RCC 7860 (cell line): ENCODE measurements at places on chromosomes 5 and 9.
A peak's percentile ranks its signal among the peaks of the same experiment; 100 is the strongest.

DNA sequence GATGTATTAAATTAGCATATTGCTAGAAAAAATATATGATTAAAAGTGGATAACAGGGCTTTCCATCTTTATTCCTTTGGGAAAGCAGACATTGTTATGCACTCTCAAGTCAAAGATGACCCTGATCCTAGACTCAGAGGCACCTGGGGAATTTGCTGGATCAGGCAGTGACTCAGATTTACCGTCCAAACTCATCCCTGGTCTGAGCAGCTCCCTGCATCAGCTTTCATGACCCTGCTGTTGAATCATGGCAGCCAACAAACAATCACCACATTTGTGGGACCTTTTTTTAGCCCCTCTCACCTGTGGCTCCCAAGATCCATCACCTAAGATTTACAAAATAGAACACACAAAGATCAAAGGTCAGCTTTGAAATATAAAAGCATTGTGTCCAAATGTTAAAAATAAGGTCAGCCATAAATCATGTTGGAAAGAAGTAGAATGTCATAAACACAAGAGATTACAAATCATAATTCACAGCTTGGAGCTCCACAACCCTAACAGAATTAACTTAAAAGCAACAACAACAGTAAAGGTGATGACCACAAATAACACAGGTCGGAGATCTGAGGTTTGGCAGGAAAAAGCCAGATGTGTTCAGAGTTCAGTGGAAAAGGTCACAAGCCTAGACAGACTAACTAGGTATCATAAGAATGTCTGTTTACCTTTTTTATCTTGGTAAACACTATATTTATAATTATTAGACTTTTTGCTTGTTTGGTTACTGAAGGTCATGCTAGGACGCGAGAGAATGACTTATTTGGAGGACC lies 55.5 kb downstream of the ZFAND5 start:
- no peak for DNase-seq

DNA sequence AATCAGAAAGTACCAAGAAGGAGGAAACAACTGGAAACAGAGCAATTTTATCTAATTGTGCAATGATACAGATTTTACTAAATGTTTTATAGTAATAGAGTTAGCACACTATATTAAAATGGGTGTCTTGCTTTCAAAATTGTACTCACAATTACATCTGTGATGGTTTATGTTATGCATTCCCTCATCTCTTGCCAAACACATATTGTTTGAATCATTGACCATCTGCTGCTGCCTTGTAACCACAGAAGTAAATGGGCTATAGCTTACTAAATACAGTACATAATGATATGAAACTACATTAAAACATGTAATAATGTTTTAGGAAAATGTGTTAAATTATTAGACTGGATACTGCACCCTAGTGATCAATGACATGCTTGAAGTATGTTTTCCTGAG lies 158.1 kb downstream of the SLC25A46 start:
- no peak for DNase-seq

GRCh38 chr5:79794347-79794746 lies 104.7 kb downstream of the CMYA5 start:
- no peak for DNase-seq

DNA sequence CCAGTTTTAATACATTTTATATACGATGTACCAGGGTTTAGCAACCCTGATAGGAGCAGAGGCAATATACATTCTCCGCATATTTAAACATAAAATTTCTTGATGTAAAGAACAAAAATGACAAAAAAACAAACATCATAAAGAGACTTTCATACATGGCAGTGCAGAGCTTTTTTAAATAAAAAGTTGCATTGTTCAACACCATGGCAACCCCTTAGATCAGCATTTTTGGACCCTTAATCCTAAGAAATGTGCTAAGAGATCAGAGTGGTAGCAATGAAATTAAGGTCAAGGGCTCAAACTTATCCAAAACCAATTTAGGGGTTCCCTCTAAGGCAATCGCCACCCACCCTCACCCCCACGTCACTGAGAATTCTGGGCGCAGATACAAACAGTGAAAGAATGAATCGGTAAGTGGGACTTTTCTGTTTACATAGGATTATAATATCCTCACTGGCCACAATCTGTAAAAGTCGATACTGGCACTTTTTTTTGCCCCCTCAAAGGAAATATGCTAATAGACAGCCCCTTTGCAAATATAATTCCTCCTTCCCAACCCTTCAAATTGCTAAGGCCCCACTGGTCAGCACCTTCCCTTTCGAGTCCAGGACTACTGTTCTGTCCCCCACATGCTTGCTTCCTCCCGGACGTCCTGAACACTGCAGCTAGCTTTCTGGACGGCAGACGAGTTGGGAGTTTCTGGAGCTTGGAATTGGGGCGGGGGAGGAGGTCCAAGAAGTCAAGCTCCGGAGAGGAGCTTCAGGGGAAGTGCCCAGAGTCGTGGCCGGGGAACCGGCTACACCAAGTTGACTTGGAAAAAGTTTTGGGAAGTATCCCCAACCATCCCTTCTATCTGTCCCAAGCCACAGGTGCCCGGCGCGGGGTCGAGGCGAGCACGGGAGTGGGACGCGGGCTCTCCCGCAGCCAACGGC lies 2.2 kb downstream of the GAS1 start:
- no peak for DNase-seq

DNA sequence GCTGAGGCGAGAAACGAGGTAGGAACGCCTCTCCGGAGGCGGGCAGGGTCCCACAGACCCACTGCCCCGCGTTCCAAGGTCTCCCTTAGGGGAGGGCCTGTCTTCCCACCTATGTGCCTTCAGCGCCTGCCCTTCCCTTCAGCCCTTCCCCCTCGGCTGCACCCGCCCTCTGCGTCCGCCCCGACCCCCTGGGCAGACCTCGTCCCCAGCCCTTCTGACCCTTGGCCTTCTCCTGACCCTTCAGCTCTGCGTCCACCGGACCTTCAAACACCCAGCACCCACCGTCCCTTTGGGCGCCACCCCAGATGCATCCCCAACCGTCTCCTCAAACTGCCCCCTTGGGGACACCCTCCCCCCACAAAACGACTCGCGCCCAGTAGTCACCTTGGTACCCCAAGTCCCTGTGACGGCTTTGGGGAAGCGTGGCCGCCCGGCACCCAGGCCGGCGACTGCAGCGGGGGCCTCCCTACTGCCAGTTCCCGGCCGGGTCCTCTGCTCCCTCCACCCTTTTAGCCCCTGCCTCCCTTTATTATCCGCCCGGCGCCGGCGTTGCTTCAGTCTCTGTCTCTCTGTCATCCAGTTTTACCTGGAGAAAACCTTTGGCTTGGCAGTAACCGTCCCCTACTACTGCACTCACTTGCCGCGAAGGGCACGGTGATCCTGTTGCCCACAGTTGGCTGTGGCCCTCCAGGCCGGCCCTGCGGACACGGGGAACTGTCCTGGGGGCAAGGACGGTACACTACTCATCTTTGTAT lies 421 bp downstream of the RUSC2 start:
- DNase-seq, result no peak

- no peak for DNase-seq
Measured at GRCh38 chr5:81817086-81817485, 66.2 kb upstream of the SSBP2 start.

- no peak for DNase-seq
Measured at GRCh38 chr5:172834415-172835289, 601 bp downstream of the ERGIC1 start.

- DNase-seq, result no peak
Measured at GRCh38 chr5:26343801-26344325, 694.5 kb downstream of the CDH9 start.

DNA sequence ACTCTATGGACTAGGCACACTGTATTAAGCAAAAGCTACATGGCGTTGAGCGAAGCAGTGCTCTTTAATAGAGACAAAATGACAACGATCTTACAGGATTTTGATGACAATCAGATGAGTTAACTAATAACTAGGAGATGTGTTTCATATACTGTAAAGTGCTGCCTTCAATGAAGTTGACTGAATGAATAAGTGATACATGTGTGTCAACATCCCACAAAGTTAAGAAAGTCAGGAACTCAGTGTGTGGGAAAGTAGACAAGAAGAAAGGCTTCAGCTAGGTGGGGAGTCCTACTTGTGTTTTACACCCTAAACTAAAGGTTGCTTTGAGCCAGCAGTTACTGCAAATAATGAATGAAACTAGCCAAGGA lies 79.6 kb downstream of the PAPPA start:
- peak; percentile 87 for DNase-seq

DNA sequence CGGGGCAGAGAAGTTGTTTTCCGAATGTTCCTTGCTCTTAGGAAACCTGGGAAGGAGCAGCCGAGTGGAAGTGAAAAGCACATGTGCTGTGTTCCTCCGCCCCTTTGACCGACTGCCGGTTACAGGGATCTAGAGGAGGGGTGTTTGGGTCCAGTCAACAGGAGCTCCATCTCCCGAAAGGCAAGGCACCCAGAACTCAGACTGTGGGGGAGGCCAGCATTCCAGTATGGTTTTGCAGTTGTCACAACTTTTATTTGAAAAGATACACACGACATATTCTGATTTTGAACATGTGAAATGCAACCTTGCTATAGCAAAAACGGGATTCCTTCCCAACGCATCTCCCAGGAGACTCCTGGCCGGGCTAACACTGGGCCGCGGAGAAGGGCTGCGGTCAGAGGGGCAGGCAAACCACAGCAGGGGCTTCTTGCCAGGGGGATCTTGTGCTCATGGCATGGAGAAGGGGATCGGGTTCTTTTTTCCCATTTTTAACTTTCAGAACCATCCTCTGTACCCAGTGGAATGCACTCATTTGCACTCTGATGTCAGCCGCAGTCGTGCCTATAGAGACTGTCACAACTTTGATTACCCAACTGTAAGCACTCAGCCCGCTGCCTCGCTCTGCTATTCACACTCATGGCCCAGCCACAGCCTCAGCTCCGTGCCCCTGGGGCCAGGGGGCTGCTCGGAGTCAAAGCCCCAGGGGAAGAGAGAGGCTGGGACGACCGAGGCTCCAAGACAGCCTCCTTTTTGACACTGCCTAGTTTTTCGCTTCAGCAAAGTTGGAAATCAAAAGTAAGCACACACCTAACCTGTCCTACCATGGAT lies 3.9 kb downstream of the QRFP start:
- DNase-seq, result no peak

DNA sequence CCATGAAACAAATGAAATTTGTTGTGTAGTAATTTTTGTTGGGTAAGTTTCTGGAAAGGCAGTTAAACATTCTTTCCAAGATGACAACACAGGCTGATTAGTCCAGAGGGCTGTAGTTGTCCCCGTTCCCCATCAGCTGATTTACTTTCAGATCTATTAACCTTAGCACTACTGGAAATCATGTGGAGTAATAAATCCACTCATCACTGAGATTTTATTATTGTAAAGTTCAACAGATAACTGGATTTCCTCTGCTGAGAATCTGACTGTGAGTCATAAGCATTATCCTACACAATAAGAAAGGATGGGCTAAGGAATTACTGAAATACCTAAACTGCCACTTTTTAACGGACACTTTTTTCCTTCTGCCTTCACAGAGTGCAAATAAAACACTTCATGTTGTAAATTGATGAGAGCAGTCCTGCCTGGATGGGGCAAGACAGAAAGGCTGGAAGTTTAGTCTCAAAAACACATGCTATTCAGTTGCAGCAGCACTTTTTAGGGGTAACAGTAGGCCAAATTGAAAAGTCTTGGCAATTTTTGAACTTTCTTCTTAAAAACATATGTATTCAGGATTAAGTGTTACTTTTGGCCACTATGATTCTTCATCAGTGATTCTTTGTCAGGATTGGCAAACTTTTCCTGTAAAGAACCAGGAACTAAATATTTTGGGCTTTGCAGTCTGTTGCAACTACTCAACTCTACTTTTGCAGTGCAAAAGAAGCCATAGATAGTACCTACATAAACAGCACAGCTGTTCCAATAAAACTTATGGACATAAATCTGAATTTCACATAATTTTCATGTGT lies 7.0 kb downstream of the STOM start:
- DNase-seq, result peak; percentile 60

DNA sequence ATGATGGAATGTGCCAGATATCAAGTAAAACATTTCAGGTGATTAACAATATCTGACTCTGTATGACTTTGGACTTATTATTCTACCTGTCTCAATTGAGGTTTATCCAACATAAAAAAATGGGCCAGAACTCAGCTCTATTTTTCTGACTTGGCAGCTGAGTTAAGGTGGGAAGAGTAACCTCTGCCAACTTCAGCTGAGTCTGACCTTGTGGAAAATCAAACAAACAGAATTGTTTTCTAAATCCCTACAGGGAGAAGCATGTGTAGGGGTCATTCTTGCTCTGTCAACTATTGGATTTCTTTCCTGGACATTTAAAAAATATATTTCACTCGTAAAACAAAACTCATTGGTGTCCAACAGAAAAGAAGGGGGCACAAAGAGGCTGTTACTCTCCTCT lies 139.4 kb upstream of the TLR4 start:
- DNase-seq, result no peak
